ENCODE measurements at places on chromosomes 16 and 17. TPM values are rescaled to one million over a fixed set of nuclear protein-coding genes. Genes with fewer than 3 reads are reported as not detected.

The KRT28 gene
- not detected for total RNA-seq

- no peak for DNase-seq
- no peaks in the 10 kb centered on the region for H3K27me3 ChIP-seq
- H3K4me1 ChIP-seq: no peaks in the 10 kb centered on the region
- H3K27ac ChIP-seq: no peak overlapping the region
- no peak overlapping the region for H3K4me3 ChIP-seq
- no peaks in the 10 kb centered on the region for H3K36me3 ChIP-seq
Observed at GRCh38 chr16:83689385-83689831, 118.4 kb upstream of the HSBP1 start.

The NEURL4 gene
- total RNA-seq: 17.4 TPM

GRCh38 chr17:77521076-77521475, 380.3 kb downstream of the SEC14L1 start:
- no peaks in the 10 kb centered on the region for H3K4me1 ChIP-seq
- no peak overlapping the region for H3K4me3 ChIP-seq
- no peak overlapping the region for H3K27ac ChIP-seq
- H3K36me3 ChIP-seq: no peaks in the 10 kb centered on the region

DNA sequence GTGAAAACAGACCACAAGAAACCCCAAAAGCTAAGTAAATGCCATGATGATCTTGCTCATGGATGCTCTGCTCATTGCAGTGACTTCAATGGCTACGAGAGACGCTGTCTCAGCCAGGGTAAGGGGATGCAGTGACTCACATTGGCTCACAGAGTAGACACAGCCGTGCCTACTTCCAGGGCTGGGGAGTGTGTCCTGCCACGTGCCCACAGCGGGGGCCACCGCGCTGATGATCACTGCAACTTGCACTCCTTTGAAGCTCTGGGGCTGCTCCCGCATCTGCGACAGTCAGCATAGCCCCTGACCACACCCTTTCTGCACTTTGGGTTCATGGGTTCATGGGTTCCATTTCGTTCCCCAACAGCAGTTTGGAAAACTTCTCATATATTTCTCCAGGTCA, 231.4 kb upstream of the RPL38 start:
- no peaks in the 10 kb centered on the region for H3K36me3 ChIP-seq
- H3K27me3 ChIP-seq: peaks cover 35% of the 10 kb centered on the region
- no peak overlapping the region for H3K27ac ChIP-seq
- no peaks in the 10 kb centered on the region for H3K4me1 ChIP-seq
- no peak overlapping the region for H3K4me3 ChIP-seq
- DNase-seq: peak; percentile 24

The PLCG2 gene
- 14.6 TPM for total RNA-seq

- H3K4me3 ChIP-seq: no peak overlapping the region
- no peaks in the 10 kb centered on the region for H3K36me3 ChIP-seq
- no peak for DNase-seq
- no peak overlapping the region for H3K27ac ChIP-seq
- no peaks in the 10 kb centered on the region for H3K27me3 ChIP-seq
- H3K4me1 ChIP-seq: no peaks in the 10 kb centered on the region
Observed at GRCh38 chr17:82924812-82925211, 85.0 kb upstream of the ZNF750 start.

GRCh38 chr16:30741461-30741914, 6.7 kb upstream of the PHKG2 start:
- peak overlapping the region; percentile 93 for H3K27ac ChIP-seq
- H3K4me1 ChIP-seq: peaks cover 20% of the 10 kb centered on the region
- peak overlapping the region; percentile 57 for H3K4me3 ChIP-seq
- no peaks in the 10 kb centered on the region for H3K27me3 ChIP-seq
- peak; percentile 82 for DNase-seq

GRCh38 chr16:73265124-73265837, 217.4 kb upstream of the ZFHX3 start:
- DNase-seq: no peak
- H3K27me3 ChIP-seq: peaks cover 4% of the 10 kb centered on the region
- H3K27ac ChIP-seq: no peak overlapping the region
- no peaks in the 10 kb centered on the region for H3K4me1 ChIP-seq
- H3K4me3 ChIP-seq: no peak overlapping the region

The ENPP7 gene
- total RNA-seq: not detected

- H3K4me1 ChIP-seq: no peaks in the 10 kb centered on the region
- DNase-seq: no peak
- H3K36me3 ChIP-seq: no peaks in the 10 kb centered on the region
- no peak overlapping the region for H3K27ac ChIP-seq
- no peaks in the 10 kb centered on the region for H3K27me3 ChIP-seq
Observed at GRCh38 chr16:86854626-86855294, 276.4 kb downstream of the FOXL1 start.

DNA sequence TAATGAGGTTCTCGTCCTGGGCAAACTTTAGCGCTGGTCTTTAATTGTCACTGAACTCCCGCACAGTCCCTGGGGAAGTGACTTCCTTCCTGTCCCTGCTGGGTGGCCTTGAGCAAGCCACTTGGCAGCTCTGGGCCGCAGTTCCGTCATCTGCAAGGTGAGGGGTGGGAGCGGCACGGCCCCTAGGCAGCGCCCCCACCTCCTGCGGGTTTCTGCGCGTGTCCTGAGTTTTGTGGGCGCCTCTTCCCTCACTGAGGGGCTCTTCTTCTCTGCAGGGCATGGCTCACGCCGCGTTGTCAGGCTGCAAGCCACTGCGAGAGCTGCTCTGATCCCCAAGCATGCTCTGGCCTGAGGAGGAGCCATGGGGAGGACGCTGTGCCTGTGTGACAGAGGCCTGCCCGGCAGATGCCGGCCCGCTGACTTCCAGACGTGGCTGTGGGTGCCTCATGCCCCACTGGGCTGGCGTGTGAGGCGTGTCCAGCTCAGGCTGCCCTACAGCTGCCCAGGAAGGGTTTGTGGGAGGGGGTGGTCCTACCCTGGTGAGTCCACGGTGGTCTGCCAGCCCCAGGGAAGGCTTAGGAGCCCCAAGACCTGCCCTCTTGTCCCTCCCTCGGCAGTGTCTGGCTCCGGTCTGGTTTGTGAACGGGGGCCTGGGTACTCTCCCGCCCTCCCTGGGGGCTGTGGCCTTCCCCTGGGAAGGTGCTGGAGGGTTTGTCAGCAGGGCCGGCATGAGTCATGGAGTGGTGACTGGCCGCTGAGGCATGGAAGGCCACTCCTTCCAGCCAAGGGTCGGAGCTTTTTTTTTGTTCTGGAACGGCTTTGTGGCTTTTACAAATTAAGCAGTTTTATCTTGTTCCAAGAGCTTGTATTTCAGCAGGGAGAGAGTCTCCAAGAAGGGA, 182.0 kb downstream of the SEC14L1 start:
- H3K27me3 ChIP-seq: no peaks in the 10 kb centered on the region
- H3K36me3 ChIP-seq: no peaks in the 10 kb centered on the region
- DNase-seq: peak; percentile 68
- peaks cover 33% of the 10 kb centered on the region for H3K4me1 ChIP-seq
- peak overlapping the region; percentile 100 for H3K27ac ChIP-seq

DNA sequence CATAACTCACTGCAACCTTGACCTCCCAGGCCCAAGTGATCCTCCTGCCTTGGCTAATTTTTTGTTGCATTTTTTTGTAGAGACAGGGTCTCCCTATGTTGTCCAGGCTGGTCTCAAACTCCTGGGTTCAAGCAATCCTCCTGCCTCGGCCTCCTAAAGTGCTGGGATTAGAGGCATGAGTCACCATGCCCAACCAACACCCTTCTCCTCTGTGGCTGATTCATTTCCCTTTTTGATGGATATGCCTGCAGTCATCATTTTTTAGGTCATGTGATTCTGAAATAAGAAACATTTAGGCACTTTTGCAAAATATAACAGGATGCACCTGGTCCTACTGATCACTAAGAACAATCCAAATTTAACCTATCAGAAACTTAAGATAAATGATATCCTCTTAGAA, 44.0 kb upstream of the YPEL2 start:
- no peak for DNase-seq
- no peak overlapping the region for H3K4me3 ChIP-seq
- no peaks in the 10 kb centered on the region for H3K4me1 ChIP-seq
- no peak overlapping the region for H3K27ac ChIP-seq
- no peaks in the 10 kb centered on the region for H3K36me3 ChIP-seq

The CCL23 gene
- total RNA-seq: 2.7 TPM

- H3K4me3 ChIP-seq: no peak overlapping the region
- H3K27me3 ChIP-seq: peaks cover 12% of the 10 kb centered on the region
- no peaks in the 10 kb centered on the region for H3K4me1 ChIP-seq
- H3K36me3 ChIP-seq: no peaks in the 10 kb centered on the region
- peak; percentile 33 for DNase-seq
Observed at GRCh38 chr17:74520016-74520434, 11.2 kb downstream of the CD300LB start.

GRCh38 chr16:16014329-16015224, 65.2 kb downstream of the ABCC1 start:
- H3K36me3 ChIP-seq: no peaks in the 10 kb centered on the region
- H3K4me1 ChIP-seq: no peaks in the 10 kb centered on the region
- no peak overlapping the region for H3K27ac ChIP-seq
- H3K27me3 ChIP-seq: no peaks in the 10 kb centered on the region
- no peak overlapping the region for H3K4me3 ChIP-seq

The KRTAP3-1 gene
- total RNA-seq: not detected

DNA sequence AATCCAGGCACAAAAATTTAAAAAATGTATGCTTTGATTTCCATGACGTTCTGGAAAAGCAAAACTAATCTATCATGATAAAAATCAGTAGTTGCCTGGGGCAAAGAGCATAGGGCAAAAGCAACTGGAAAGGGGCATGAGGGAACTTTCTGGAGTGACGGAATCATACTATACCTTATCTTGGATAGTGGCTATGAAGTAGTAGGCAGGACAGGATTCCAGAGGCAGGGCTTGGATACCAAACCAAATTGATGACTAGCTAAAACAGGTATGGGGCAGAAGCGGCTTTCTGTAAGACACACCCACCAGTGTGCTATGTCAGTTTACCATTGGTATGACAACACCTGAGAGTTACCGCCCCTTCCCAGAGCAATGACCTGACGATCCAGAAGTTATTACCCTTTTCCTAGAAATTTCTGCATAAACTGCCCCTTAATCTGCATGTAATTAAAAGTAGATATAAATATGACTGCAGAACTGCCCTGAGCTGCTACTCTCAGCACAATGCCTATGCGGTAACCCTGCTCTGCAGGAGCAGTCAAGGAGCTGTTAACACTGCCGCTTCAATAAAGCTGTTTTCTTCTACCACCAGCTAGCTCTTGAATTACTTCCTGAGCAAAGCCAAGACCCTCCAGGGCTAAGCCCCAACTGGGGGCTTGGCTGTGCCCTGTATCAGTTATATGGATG, 56.7 kb downstream of the CFDP1 start:
- H3K4me3 ChIP-seq: no peak overlapping the region
- no peaks in the 10 kb centered on the region for H3K4me1 ChIP-seq
- no peaks in the 10 kb centered on the region for H3K27me3 ChIP-seq
- H3K27ac ChIP-seq: peak overlapping the region; percentile 21
- no peaks in the 10 kb centered on the region for H3K36me3 ChIP-seq

All from breast epithelium (tissue), 4 donors.